ENCODE measurements at places on chromosomes 4 and X.

GRCh38 chr4:82975792-82976191 lies 34.8 kb downstream of the LIN54 start:
- DNase-seq, result no peak

DNA sequence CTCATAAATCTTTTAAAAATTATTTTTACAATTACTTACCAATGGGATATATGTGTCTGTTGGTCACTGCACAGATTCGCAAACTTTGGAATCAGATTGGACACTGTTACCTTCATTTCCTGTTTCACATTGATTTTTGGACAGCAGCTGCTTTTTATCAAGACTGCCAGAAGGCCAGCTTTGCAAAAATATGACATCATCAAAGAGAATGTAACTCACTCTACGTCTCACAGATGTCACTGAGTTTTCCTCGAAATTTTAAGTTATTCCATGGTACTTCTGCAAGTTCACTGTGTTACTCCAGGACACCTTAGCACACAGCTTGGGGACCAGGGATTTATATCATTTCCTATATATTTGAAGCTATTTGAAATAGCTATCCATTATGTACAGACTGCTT lies 31.8 kb upstream of the MAGEB2 start:
- no peak for DNase-seq

DNA sequence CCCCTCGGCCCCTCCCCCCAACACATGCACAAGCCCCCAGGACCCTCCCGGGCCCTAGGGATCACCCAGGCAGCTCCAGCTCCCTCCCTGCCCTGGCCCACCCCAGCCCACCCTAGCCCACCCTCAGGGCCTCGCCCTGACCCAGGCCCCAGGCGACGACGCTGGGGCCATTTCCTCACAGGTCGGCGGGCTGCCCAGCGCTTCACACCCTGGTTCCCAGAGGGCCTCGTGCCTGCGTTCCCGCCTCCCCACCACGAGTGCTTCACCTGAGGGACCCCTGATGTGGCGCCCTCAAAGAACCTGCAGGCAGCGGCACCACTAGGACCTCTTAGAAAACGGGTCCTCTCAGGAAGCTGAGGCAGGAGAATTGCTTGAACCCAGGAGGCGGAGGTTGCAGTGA lies 341 bp downstream of the FAM9B start:
- DNase-seq, result no peak

DNA sequence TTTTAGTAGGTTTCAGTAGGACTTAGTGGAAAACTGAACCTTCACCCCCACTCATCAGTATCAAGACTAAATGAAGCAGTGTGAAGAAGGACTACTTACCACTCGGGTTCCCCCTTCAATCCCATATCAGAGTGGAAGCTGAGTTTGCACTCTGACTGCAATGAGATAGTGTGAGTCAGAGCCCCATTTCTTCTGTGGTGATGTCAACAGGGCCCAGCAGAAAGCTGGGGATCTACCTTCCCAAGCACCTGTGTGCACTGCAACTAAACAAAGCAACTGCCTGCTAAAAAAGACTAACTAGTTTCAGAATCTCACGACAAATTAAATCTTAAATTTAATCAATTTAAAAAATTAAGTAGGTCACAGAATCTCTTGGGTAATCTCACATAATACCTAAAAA lies 1837.0 kb upstream of the PCDH7 start:
- DNase-seq, result no peak

DNA sequence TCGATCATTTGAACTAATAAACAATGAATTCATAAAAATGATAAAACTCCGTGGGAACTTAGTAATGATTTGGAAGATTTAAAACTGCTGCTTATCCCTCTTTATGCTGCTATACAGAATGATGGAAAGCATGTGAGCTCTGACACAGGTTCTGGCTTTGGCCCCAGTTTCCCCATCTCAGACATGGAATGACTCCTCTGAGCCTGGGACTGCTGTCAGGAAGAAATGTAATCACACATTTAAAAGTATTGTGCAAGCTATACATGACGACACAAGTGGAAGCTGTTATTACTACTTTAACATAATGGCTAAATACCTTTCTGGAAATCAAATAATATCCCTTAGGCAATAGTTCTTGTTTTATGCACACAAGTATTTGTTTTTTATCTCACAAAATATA lies 161.7 kb downstream of the DCHS2 start:
- no peak for DNase-seq

DNA sequence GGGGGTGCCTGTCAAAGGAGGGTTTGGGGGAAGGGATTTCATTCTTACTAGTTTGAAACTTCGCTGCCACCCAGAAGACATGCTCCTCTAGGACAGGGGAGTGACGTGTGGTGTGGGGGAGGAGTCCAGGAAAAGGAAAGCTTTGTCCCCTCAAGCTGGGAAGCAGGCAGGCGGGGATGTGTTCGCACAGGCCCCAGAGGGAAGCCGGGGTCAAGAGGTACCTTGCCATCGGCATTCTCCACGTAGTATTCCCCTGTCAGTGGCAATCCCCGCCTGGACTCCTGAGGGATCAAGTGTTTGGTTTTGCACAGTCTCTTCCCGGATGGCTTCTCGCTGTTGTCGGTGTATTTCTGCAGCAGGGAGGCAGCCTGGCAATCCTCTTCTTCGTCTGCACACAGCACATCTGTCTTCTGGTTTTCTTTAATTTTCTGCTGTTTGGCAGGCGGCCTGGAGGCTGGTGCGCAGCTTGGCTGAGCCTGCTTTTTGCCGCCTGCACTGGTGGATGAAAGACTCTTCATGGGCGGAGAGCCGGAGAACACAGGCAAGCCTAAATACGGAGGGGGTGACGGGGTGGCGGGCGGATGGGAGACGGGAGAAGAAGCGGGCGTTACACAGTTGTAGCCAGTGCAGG lies 35.1 kb downstream of the BCOR start:
- DNase-seq, result no peak

DNA sequence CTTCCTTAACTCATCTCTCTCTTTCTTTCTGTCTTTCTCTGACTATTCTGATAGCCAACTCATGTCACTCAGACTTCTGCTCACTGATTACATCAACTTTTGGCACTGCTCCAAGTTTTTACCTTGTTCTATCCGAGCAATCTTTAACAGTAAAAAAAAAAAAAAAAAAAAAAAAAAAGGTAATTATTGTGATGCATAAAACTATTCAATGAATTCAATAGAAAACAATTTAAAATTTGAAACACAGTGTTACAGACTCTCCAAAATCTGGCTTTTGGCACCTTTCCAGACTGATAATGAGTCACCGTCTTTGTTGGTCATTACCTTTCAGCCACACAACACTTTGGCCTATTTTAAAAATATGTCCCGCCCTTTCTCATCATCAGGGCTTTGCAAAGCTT lies 229.5 kb downstream of the GALNTL6 start:
- DNase-seq, result no peak
